ENCODE measurements at places on chromosomes 3 and 15.

DNA sequence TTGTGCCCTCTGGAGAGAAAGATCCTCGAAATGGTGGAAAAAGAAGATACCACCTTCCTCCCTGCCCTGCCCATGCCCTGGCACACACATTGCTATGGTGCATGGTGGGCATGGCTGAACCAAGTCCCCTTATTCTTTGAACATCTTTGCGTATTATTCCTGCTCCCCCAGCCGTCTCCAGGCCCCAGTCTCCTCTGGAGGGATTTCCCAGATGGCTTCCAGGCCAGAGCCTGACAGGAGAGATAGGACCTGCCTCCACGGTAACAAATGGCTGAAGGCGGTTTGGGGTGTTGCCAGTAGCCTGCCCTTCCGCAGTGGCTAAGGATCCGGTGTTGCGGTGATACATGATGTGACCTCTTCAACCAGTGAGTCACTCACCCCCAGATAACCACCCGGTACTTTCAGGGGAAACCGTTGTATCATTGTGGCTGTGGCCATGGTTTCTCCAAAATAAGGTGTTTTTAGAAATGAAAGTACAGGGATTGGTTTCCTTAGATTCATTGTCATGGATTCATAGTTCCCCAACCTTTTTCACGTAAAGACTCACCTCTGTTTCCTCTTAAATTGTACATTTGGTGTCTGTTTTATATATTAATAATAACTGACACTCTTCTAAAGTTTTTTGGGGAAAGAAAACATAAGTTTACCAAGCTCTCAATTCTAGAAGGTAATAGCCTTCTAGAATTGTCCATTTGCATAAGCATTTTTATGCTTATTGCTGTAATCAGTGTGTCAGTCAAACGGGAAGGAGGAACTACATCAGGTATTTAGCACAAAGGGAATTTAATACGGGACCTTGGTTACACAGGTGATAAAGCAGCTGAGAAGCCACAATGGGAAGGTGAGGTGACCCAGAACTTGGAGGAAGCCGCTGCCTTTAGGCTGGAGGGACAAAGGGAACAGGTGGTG is 25.9 kb downstream of the SMAD3 start:
- DNase-seq: no peak

DNA sequence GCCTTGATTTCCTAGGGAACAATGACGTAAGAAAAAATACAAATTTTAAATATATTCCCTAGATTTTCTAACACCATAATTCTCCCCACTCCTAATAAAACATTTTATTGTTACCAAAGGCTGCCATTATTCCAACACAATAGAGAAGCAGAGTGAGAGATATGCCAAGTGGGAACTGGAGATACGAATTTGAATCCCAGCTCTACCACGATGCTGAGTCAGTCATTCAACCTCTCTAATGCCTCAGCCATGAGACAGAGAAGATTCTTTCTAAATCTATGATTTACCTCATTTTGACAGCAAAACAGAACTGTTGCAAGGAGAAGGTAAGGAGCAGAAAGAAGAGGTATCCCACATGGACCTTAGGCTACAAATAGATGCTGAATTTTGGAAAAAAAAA is 112.5 kb downstream of the IGF2BP2 start:
- no peak for DNase-seq

GRCh38 chr3:118970819-118971218 is 63.8 kb downstream of the IGSF11 start:
- DNase-seq: no peak

DNA sequence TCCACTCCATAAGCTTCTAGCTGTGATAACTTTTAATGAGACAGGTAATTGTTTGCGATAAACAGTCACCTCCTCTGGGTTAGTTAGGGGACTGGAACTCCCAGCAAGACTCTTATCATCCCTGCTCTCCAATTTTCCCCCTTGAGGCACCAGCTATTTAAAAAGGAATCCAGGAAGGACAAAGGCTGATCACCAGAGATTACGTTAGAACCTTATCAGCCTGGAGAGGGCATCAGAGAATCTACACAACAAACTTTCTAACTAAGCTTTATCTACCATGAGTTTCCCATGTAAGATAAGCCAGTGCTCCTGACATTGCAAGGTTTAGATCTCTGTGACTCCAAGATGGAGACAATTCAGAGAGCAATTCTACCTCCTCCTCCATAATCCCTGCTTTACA is 31.3 kb downstream of the GPR176 start:
- no peak for DNase-seq

GRCh38 chr3:13195374-13195773 is 122.1 kb upstream of the IQSEC1 start:
- DNase-seq: no peak

- no peak for DNase-seq
Observed at GRCh38 chr15:39543651-39544050, 37.2 kb upstream of the THBS1 start.

DNA sequence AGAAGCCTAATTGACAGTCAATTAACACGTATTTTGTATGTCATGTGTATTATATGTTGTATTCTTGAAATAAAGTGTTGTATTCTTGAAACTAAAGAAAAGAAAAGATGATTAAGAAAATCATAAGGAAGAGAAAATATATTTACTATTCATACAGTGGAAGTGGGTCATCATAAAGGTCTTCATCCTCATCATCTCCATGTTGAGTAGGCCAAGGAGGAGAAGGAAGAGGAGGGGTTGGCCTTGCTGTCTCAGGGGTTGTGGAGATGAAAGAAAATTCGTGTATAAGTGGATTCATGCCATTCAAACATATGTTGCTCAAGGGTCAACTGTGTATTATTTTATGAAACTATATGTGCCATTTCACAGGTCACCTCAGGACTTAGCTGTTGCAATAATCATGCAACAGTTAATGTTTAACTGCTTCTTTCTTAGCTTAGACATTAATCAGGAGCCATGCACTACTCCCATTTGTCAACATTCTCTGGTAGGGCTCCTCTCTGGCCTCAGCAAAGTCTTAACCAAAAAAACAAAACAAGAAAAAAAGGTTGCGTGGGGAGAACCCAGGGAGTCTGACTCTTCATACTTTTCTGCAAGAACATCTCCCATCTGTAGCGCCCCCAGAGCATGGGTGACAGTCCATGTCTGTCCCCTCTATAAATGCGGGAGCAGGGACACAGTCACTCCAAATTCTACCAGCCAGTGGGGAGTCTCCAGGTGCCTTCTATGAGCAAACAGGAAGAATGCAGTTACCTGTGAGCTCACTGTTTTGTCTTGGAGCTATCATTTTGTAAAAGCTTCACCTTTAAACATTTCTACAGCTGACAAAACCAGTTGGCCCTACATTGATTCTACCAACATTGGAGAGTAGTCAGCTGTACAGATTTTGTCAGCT is 19.9 kb upstream of the LRRC2 start:
- DNase-seq: no peak

- DNase-seq: no peak
Observed at GRCh38 chr3:56452085-56452484, 16.2 kb downstream of the ERC2 start.

DNA sequence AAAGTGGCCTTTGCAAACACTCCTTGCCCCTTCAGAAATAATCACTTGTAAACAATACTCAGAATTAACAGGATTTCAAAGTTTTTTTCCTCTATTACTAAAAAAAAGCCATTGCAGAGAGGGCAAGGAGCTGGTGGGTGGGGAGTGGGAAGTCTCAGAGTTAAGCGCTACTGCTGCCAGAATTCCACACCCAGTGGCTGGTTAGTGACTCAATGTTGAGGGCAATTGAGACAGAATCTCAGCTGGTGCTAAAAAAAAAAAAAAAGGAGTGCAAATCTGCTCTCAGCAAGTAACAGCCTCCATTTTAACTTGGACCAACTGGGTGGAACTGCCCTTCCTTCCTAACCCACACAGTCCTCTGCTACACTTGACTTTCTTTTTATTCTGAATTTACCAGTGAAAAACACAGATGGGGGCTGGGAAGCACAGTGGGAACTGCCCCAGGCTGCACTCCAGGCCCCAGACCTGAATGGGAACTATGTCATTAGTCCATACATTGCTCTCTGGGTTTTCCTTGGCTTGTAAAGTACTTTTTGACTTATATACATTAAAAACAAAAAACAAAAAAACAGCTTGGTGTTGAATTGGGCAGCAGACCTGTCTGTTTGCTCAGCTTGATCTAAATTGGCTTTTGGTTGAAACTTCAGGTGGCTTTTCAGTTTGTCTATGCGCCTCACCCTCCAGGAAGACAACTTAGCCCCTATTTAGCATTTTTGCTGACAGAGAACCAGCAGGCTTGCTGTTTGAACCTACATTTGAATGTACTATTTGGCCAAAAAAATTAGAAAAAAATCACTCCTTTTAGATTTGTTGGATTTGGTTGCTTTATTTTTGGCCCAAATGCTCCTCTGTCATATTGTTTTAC is 357.8 kb upstream of the TBL1XR1 start:
- DNase-seq: no peak

DNA sequence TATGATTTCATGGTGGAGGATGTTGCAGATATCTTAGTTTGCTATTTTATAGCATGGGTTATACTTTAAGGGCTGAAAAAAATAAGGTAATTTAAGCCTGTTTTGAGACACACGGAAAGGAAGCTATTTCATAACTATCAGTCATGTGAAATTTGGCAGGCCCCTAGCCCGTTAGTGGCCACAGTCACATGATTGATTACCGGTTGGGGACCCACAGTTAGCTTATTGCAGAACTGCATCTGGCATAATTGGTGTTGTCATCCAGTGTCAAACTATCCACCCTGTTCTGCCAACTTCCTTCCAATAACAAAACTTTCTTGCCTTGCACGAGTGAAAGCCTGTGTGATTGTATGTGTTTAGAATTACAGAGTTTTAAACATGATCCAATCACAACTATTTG is 35.2 kb downstream of the FNDC3B start:
- no peak for DNase-seq

DNA sequence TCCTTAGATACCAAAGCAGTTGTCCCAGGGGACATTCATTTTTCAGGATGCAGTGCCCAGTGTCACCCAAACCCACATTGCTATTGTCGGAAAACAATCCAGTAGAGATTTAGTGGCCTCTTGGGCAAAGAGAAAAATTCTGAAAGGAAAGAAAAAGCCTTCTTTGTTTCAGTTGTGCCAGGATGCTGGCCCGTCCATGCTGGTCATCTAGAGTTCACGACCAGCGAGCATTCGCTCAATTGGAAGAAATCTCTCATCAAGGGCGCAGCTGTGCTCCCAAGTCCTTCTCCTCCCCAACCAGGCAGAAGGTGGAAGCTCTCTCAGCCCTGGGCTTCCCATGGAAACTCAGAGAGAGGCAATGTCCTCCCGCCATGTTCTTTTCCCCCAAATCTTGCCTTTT is 123.7 kb downstream of the MTHFS start:
- no peak for DNase-seq

DNA sequence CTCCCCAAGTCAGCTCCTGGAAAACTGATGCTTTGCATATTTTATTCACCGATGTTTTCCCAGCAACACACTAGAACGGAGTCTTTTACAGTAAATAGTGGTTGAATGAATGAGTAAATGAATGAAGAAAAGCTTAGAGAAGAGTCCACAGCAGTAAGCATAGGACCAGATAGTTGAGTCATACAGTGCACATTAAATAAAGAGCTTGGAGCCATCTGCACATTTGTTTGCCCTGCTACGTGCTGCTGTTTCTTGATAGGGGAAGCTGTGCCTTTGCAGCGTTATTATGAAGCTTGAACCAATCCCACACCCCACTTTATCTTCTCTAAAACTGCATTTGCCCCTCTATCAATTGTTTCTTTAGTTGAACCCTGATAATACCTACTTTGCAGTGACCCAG is 1.2 kb downstream of the FAM98B start:
- DNase-seq: no peak

DNA sequence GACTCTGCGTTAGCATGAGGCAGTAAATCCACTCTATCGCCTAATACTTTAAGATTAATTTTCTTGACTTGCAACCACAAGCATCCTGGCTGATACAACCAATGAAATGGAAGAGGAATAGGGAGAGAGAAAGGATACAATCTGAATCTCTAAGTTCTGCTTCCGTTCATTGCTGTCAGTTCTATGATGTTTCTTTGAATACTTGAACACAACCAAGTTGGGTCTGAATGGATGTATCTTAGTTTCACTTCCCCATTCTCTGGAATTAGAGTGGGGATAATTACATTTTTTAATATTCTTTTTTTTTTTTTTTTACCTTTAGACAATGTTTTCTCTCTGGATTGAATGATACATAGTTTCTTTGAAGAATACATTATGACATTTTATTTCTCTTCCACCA is 22.9 kb downstream of the PDE8A start:
- no peak for DNase-seq

DNA sequence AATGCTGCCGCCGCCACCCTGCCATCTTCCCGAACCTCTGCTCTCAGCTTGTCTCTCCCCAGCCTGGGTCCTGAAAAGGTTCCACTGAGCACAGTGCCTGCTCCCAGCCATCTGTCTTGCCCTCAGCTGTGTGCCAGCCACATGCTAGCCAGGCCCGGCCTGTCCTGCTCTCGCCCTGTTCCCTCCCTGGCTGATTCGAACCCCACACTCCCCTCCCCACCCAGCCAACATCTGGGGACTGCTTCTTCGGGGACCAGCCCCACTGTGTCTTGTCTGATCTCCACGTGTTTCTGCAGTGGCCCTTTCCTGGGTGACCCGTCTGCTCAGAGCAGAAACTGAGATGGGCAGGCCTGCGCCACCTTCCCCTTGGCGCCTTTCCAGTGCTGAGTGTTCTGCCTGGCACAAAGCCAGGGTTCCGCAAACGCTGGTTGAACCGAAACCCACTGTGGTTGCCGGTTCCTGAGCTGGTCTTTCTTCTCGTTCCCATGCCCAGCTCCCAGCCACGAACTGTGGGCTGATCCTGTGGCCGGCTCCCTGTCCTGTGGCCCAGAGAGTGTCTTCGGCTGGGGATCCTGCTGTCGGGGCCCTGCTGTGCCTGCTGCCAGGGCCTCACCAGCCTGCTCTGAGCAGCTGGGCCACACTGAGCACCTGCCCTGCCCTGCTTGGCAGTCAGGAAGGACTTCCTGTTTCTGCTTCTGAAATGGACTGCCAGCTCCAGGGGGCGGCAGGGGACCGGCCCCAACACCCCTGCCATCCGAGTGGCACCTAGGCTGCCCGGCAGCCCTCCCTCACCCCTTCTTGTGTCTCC is 62.7 kb upstream of the KLF13 start:
- peak; percentile 61 for DNase-seq

- DNase-seq: no peak
Observed at GRCh38 chr3:106089806-106090205, 221.0 kb upstream of the CBLB start.

GRCh38 chr3:51931756-51932155 is 9.9 kb downstream of the RRP9 start:
- no peak for DNase-seq

- DNase-seq: no peak
Observed at GRCh38 chr3:57637391-57637790, 40.2 kb upstream of the ARF4 start.

- DNase-seq: no peak
Observed at GRCh38 chr3:195169011-195169649, 101.8 kb downstream of the XXYLT1 start.
